Skin of body (tissue), 3 donors: ENCODE measurements at places on chromosomes 7 and 10.

- no peak for DNase-seq
Measured at GRCh38 chr7:972676-973309, 2.6 kb downstream of the COX19 start.

DNA sequence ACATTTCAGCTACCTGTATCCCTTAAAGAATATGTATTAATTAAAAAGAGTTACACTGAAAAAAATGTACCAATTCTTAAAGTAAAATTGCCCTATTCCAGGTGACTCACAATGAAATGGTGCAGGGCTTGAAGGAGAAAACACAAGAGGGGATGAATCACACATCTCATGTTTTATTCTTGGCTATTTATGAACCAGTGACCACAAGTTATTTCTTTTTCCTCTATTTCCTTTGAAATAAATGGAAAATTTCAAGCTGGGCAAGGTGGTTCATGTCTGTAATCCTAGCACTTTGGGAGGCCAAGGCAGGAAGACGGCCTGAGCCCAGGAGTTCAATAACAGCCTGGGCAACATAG is 106.8 kb downstream of the UBE2H start:
- DNase-seq, result no peak

- no peak for DNase-seq
Measured at GRCh38 chr10:23818484-23818883, 379.6 kb downstream of the OTUD1 start.

DNA sequence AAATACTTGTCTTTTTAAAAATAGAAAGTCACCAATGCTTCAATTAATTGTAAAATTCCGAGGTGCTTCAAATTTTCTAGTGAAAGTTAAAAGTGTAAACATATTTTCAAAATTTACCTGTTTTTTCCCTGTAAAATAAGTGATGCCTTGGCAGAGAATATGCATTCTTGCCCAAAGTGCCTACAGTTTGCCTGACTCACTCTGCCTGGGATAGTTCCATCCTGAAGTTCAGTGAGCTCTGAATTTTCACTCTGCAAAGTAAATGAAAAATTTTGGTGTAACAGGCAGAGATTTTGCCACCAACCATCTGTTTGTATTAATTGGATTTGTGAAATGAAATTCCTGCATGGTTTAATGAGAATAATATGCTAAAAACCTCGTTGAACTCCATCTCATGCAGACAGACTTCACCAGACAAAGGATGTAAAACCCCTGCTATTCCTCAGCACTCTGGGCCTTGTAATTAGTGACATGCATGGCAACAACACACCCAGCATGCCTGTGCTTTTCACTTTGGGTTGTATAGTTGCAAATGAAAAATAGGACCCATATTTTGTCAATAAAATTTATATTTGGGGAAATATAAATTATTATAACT is 117.4 kb upstream of the GNAI1 start:
- DNase-seq, result no peak

- DNase-seq, result no peak
Measured at GRCh38 chr10:30662814-30663213, 33.3 kb upstream of the LYZL2 start.

GRCh38 chr7:74380720-74381119 is 73.0 kb upstream of the GTF2IRD1 start:
- no peak for DNase-seq
